ENCODE measurements at places on chromosomes 6 and 20. TPM values are rescaled to one million over a fixed set of nuclear protein-coding genes. Genes with fewer than 3 reads are reported as not detected.

DNA sequence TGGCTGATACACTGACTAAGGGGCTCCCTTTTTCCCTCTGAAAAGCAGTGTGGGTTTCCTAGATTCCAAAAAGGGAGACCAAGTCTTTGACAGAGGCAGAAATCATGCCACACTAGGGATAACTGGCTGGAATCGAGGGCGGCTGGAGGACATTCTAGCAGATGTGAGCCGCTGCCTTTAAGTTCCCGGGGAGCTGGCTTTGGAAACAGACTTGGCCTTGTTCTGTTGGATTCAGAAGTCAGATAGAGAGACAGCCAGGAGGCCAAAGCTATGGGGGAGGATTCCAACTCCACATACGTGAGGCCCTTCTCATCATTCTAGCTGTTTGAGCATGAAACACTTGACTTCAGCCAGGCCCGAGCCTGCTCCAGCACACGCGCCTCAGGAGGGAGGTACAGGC is 109.9 kb upstream of the FOXC1 start:
- DNase-seq: no peak

DNA sequence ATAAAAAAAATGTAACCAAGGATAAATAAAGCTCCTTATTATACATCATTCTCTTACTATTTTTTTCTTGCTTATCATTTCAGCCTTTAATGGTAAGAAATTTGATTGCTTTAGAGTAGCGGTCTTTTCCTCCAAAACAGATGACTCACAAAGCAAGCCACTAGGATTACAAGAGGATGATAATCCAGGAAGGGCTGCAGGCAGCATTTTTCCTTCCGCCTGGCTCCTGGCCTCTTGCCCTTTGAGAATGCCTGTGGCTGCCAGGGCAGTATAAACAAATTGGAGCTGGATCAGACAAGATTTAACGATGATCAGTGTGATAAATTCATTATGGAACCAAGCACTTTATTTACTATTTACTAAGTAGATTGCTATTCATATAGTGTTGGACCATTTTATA is 9.7 kb upstream of the FBXL4 start:
- DNase-seq: peak; percentile 19

The HLA-DRB5 gene
- not detected for total RNA-seq

DNA sequence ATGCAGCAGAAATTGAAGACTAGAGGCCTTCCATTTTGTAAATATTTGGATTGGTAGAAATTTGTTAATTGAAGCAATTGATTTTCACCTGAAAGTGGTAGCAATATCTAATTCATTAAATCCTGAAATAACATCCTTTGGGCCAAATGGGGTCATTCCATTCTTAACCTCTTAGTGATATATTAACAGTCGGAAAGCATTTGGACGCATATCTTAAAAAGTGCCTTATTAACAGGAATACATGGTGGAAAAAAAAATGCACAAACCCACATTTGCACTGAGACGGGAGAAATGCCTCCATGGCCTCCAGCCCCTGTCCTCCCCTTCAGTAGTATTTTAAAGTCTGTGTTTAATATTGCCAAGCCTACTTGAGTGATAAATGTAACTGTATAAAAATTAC is 205.5 kb downstream of the TFAP2B start:
- no peak for DNase-seq

DNA sequence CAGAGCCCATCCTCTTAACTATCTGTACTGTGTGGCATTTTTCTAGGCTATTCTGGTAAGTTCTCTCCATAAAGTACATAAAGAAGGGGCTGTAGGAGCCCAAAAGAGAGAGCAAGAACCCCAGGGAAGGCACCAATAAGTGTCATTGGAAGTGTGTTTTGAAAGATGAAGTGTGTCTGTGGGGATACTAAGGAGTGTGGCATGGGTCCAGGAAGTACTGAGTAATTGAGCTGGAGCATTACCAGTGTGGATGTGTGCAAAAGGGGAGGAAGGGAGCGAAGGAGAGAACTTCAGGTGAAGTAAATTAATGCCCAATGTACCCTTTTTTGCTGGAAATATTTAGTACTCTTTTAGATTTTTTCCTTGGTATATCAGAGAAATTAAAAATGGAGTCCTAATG is 63.9 kb downstream of the KCNS1 start:
- no peak for DNase-seq

- DNase-seq: no peak
These were observed 27.9 kb downstream of the PLEKHG1 start for GRCh38 chr6:150627585-150628025.

- peak; percentile 82 for DNase-seq
These were observed 177.7 kb upstream of the MCHR2 start for GRCh38 chr6:100171533-100172321.

- DNase-seq: no peak
These were observed 186.1 kb upstream of the SCGN start for GRCh38 chr6:25465941-25466340.

DNA sequence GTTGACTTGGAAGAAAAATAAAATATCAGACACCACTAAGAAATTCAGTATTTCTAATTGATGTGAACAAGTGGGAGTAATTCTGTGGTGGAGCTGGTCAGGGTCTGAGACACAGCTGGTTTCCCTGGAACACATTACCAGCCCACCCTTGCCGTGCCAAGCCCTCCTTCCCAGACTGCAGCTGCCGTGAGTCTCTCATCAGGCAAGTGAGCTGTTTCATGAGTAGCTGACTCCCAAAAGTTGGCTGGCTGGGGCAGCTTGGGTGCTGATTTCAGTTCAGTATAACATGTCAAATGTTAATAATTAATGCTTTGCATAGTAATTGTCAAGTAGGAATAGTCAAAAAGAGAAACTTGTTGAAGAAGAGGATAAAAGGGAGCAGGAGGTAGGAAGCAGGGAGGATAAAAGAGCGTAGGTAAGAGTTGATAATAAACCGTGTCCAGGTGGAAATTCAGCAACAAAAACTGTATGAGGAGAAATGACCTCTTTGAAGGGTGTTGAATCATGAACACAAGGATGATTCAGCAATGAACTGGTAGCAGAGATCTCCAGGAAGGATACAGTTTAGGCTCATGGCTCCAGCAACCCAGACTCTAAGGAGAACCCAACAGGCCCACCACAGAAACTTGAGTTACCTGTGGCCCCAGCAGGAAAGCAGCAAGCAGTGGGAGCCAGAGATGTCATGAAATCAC is 110.9 kb upstream of the SSTR4 start:
- DNase-seq: peak; percentile 30

GRCh38 chr6:148146717-148147462 is 195.7 kb upstream of the SASH1 start:
- peak; percentile 83 for DNase-seq

GRCh38 chr6:22302838-22303237 is 6.0 kb upstream of the PRL start:
- DNase-seq: no peak

The BMP6 gene
- 2.3 TPM for total RNA-seq

DNA sequence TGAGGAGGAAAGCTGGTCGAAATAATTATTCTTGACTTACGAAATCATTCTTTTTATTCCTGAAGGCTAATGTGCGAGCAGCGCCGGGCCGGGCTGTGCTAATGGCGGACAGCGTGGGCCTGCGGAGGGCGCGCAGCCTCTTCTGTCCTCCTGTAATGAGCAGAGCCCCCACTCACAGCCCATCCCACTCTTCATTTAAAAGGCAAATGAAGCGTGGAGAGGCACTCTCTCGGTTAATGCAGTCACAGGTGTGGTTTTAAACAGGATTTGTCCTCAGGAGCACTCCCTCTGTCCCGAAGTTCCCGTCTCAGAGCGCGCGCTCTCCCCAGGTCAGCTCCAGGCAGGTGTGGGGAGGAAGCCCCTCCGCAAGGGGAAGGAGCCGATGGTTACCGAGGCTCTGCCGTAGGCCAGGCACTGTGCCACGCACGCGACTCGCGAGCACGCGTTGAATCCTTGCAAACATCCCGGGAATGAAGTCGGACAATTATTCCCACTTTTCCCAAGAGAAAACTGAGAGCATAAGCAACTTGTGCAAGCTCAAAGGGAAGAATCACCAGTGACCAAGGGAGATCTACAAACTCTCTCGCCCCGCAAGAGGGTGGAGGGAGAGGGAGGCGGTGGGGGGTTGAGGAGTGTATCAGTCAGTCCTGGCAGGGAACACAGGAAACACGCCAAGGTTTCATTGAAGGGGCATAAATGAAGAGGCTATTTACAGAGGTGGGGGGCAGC is 35.5 kb upstream of the ZFAND3 start:
- no peak for DNase-seq

GRCh38 chr20:10621149-10621548 is 52.6 kb downstream of the JAG1 start:
- DNase-seq: no peak

GRCh38 chr20:3135507-3136070 is 24.1 kb downstream of the FASTKD5 start:
- DNase-seq: no peak

DNA sequence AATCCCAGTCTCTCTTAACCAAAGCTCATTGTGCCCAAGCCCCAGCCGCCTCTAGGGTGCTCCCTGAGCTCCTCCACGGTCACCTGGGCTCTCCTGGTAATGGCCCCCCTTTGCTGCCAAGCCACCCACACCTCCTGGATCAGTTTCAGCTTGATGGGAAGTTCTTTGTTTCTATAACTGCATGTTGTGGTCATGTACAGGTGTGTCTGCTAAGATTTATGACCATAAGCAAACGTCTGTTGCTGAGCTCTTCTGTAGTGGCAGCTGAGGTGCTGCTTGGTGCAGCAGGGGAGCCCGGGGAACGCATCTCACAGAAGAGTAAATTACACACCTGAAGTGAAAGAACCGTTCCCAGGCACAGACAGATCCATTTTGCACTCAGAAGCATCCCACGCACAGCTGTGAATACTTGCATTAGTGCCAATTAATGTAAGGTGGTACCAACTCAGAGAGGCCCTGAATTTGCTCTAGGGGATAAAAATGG is 194.6 kb upstream of the ARID1B start:
- peak; percentile 26 for DNase-seq

GRCh38 chr20:2390951-2391675 is 10.4 kb downstream of the TGM6 start:
- no peak for DNase-seq
